NCI-H2081 treated with DMSO at 0.1 percent for 48 hours (cell line): ENCODE measurements at places on chromosomes 11 and 22.

- no peak for DNase-seq
These were observed 10.9 kb downstream of the PRRG4 start for GRCh38 chr11:32840587-32840986.

GRCh38 chr22:50063589-50064393 lies 5.7 kb upstream of the TTLL8 start:
- no peak for DNase-seq

GRCh38 chr11:128187377-128187776 lies 400.0 kb downstream of the ETS1 start:
- DNase-seq, result no peak

GRCh38 chr22:38104084-38104483 lies 6.4 kb downstream of the BAIAP2L2 start:
- DNase-seq, result no peak

DNA sequence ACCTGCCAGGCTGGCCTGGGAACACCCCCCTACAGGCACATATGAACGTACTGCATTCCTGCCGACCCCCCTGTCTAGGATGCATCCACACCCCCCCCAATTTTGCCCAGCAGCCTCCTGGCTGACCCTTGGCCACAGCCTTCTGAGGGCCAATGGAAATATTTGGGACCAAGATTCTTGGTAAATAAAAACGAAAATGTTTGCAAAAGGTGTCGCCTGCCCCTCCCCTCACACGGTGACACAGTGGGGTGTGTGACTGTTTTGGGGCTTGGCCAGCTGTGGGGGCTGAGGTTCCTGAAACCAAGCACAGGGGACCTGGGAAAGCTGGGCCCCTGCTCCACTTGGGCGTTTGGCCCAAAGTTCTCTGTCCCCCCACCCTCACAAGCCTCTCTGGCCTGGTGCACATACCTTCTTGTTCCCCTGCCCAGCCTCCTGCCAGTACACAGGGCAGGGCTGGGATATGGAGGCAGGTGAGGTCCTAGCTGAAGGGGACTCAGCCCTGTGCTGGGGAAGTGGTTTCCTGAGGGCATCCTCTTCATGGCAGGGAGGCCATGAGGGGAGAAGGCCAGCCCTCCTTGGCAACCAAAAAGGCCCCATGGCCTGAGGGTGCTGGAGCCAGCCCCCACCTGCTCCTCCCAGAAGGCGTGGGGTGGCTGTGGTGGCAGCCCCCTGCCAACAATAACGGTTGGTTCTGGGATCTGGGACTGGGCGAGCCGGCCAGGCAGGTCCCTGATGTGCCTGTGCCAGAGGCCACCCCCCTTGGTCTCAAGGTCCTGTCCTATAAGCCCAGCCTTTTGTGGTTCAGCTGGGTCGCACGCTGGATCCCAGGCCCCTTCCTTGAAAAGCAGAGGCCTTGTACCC lies 2.1 kb upstream of the CRACR2B start:
- no peak for DNase-seq

- no peak for DNase-seq
These were observed 450.4 kb downstream of the MIAT start for GRCh38 chr22:27107824-27108223.

DNA sequence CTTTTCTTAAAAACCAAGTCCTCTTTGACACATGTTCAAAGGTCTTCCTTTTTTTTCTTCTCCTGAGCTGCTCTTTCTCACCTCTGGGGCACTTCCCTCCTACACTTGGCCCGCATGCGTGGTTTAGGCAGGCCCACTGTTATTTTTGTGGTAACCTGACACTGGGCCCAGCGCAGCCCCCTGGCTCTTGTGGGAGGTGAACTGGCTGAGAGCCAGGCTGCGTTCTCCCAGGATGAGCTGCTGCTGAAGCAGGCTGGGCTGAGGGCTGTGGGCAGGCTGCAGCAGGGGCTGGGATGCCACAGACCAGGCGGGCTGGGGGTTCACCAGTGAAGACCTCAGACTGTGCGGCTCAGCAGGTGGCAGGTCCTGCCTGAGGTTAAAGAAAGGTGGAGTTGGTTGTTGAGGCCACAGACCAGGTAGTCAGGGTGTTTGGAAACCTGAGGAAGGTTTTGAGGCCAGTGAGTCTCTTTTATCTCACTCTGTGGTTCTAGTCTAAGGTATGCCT lies 72.4 kb downstream of the TEAD1 start:
- peak; percentile 64 for DNase-seq

DNA sequence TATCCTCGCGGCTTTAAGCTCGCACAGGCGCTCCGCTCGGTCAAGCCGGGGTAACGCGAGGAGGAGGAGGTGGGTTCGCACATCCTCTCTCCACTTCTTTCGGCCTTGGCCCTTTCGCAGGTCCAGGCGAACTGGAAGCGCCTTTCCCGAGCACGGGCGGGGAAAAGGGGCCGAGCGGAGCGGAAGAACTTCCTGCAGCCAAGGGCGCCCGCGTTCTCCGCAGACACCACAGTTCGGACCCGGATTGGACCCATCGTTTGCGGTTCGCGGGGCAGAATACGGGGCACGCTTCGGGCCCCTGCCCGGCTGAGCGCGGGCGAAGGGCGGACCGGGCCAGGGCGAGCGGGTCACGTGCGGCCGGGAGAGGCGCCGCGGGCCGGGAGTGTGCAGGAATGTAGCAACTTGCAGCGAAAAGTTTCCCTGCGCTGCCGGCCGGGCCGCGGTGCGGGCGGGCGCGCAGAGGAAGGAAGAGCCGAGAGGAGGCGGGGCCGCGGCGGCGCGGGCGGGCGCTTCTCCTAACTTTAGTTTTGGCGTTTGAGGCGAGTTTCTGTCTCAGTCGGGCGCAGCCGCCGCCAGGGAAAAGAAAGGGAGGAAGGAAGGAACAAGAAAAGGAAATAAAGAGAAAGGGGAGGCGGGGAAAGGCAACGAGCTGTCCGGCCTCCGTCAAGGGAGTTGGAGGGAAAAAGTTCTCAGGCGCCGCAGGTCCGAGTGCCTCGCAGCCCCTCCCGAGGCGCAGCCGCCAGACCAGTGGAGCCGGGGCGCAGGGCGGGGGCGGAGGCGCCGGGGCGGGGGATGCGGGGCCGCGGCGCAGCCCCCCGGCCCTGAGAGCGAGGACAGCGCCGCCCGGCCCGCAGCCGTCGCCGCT lies at the start of gene YAP1:
TSS of gene YAP1 (plus strand) at position 552 of the 865 bp plus-strand sequence. CDS start 402 bp downstream, outside the sequence.
- DNase-seq, result no peak

- DNase-seq, result no peak
These were observed 6.4 kb upstream of the EHF start for GRCh38 chr11:34614344-34615104.

DNA sequence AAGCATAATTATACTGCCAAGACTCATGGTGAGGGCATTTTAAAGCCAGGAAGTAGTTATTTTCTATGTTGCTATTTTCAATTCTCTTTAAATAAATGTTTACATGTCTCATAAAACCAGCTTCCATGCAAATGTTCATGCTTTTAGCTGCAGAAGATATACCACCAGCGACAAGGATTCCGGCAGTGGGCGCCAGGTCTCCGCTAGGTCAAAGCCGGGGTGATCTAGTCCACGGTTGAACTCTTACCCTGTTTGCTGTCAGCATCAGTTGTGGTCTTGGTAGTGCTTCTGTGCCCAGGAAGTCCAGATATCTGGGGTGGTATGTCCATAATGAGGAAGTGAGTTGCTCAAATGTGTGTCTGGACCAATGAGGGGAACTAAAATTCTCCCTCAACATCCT lies 265.7 kb downstream of the BRD1 start:
- DNase-seq, result no peak

DNA sequence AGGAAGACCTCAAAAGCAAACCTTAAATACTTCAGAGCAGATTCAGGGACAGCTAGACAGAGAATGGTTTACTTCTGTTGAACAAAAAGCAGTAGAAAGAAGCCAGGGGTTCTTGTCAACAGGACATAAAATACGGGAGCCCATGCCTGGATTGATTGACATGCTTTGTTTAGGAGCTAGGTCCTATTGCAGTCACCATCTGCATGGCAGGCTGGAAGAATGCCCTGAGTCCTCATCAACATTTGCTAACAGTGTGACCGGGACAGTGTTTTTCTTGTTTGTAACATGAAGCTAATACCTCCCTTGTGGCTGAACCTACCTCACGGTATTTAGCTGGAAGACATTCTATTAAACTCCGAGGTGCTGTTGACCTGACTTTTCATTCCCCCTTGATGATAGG lies 225.4 kb downstream of the NTM start:
- DNase-seq, result no peak

DNA sequence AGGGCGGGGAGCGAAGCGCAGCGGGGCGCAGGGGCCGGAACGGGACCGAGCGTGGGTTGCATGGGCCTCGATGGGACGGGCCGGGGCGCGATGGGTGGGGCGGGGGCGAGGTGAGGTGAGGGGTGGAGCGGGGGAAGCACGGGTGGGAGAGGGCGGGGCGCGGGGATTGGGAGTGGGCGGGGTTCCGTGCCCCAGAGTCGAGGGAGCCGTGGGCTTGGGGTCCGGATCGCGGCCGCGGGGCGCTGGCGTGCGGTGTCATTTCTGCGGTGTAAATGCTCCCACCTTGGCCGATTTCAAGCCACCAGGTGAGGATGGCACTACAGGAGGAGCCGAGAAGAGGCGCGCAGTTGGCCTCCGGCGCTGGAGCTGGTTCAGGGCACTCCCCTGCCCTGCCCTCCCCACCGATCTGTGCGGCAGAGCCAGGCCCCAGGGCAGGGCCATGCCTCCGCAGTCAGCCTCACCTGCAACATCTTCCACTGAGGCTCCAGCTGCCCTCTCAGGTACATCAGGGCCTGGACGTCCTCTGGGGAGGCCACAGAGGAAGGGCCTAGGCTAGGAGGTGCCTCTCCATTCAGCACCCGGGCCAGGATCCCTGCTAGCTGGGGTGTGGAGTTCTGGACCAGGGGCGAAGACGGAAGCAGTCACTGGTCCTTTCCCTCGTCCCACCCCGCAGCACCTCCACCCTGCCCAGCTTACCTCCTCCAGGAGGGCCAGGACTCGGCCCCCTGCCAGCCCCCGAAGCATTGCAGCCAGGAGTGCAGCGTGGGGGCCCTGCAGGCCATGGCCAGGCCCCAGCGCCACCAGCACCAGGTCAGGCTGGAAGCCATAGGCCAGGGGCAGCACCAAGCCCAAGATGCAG lies 620 bp upstream of the TUBGCP6 start:
- no peak for DNase-seq

GRCh38 chr22:18078329-18079041 lies 695 bp downstream of the PEX26 start:
- no peak for DNase-seq

DNA sequence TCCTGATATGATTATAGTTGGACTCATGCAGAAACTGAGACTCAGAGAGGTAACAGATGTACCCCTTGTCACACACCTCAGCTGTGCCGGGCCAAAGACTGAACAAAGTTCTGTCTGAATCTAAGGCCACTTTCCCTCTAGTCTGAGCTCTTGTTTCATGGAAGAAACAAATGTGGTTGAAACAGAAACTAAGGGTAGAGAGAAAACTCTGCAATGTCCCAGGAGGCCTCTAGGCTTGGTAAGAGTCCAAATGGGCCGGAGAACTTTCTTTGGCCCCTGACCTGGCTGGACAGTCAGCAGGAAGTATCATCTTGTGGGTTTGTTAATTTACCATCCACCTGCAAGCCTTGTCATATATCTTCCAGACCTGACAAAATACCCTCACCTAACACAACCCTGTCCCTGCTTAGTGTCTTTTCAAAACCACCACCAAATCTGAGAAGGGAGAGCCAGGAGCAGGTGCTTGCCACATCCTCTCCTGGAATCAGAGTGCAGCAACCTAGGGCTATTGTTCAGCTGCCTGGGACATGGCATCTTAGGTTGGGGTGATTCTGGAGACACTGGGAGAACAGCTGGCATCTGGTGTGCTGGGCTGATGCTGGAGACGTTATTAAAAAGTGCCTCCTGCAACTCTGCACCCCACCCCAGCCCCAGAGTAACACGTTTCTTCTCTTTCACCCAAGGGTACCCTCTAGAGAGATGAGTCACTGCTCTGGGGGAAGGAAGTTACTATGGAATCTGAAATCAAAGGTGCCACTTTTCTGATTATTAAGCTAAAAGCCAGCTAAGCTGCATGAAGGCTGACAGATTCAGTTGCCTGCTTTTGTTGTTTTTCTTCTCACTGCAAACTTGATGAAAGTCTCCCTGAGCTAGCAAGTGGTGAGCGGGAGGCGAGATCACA lies 126.3 kb upstream of the TIMP3 start:
- no peak for DNase-seq
